Germinal center (tissue), 1 donor: ENCODE measurements at places on chromosomes 1 and 21.

GRCh38 chr1:56933161-56933560, 32.7 kb downstream of the C8B start:
- no peak for DNase-seq

DNA sequence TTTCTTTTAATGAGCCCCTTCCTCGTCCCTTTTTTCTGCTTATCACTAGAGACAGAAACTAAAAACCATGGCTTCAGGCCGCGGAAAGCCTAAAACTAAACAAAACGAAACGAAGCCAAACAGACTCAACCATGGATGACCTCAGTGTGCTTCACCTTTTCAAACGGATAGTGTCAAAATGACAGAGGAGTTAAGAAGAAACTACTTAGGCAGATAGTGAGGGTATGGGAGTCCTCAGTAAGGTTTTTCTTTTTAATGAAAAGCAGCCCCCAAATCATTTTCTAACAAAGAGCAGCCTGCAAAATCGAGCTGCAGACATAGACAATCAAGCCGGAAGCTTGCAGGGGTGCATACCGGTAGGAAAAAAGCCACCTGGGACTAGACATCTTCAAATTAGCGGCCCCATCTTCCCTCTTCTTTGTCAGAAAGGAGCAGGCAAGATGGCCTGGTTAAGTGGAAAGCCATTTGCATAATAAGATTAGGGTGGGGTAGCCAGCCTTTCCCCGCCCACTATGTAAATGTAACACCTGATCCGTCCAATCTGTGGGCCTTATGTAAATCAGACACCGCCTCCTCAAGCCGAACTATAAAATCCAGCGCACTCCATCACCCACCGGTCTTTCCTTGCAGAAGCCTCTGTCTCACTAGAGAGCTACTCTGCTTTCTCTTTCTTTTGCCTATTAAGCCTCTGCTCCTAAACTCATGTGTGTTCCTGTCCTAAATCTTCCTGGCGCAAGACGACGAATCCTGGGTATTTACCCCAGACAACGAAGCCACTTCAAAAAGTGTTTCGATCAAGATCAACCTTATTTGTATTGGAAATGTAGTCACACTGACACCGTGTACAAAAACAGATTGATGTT, 6.2 kb upstream of the ERO1B start:
- no peak for DNase-seq

DNA sequence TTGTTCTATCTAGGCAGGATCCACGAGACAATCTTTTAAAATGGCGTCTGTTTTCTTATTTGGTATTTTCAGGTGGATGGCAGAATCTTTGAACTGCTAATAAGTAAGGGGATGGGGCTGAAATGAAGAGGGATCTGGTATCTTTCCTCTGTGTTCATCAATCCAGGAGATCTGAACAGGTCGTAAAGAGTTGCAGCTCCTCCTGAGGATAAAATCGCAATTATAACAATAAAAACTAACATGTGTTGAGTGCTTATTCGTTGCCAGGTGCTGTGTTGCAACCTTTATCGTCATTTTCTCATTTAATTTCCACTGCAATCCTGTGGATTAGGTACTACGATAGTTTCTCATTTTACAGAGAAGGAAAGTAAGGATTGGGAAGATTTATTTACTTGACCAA, 134.6 kb upstream of the DPYD start:
- no peak for DNase-seq

GRCh38 chr1:21902026-21903012, 34.8 kb downstream of the HSPG2 start:
- no peak for DNase-seq

GRCh38 chr1:61337981-61338848, 255.9 kb downstream of the NFIA start:
- no peak for DNase-seq

- DNase-seq, result no peak
Observed at GRCh38 chr1:228114827-228115226, 5.7 kb upstream of the MRPL55 start.

DNA sequence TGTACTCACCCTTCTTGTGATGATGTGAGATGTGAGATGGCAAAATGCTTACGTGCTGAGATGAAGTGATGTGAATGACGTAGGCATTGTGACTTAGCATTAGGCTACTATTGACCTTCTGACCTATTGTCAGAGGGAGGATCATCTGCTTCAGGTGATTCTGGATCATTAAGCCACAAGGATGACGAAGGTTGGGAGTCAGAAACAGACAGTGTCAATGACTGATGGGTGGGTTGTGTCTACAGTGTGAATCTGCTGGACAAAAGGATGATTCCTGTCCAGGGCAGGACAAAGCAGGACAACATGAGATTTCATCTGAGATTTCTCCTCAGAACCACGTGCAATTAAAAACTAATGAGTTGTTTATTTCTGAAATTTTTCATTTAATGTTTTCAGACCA, 129.0 kb downstream of the GABPA start:
- no peak for DNase-seq

DNA sequence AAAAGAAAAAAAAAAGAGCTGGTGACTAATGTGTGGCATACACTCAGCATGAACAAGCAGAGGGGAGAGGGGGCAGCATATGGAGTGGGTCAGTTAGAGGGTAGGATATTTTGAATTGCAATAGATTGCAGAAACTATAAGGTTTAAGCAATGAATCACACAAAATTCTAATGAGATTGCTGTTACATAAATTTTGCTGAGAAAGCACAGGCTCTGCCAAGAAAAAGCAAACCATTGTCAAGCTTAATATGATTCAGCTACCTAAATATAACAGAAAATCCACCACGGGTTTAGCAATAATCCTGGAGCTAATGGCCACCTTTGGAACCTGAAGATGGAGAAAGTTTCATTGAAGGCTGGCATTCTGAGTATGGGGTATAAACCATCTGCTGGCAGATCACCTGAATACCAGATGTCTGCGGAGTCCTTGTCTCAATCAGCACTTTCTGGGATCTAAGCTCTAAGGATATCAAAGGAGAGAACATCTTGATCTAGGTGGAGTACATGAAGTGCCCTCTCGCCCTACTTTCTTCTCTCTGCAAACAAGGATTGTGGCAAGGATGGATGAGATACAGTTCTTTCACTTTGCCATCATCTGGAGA, 30.3 kb upstream of the ANGPTL7 start:
- no peak for DNase-seq

GRCh38 chr1:32759997-32760623, 57.0 kb downstream of the YARS1 start:
- no peak for DNase-seq

- DNase-seq, result no peak
Observed at GRCh38 chr1:214429951-214430770, 121.2 kb downstream of the PTPN14 start.

DNA sequence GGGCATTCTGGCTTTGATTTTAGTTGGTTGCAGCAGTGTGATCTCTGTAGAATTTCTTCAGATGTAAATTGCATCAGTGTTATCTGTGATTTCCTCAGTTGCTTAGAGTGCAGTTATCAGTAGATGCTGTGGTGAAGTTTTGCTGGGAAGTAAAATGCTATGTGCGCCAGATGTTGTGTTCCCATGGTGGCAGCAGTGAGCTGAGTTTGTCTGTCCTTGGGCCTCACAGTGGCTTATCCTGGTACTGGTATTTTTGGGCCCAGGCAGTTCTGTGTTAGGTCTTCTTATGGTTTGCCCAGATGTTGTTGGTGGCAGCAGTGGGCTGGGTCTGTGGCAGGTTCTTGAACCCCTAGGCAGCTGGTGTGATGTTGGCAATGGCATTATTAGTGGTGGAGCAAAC, 1242.1 kb downstream of the PLA2G4A start:
- DNase-seq, result no peak

- DNase-seq, result no peak
Observed at GRCh38 chr1:183945428-183946319, 91.9 kb downstream of the COLGALT2 start.
